ENCODE measurements at places on chromosomes 4 and X. TPM values are rescaled to one million over a fixed set of nuclear protein-coding genes. Genes with fewer than 3 reads are reported as not detected.

DNA sequence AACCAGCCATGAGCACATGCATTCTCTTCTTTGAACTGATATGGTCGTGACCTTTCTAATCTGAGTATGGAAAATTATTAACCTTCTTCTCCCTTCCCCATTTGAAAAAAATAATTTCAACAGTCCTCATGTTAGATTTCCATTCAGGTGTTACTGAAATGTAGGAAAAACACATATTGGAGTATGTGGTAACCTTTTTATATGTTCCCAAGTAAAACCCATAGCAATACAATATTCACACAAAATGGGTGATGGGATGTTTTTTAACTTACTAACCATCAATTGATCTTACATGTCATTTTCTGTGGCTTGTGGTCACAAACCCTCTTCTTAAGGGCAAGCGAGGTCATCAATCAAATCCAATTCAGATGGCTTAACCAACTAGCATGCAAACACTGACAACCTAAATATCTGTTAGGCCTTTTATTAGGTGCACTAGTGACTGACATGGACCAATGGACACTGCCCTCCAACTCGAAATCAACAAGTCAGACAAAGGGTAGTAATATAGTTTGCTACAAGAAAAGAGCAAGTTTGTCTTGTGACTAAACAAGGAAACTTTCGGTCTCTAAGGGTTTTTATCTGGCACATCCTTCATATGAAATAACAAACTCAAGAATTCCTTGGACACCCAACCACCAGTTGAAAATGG lies 74.3 kb downstream of the CAMK2D start:
- DNase-seq, result no peak

GRCh38 chr4:30720661-30721184 lies 554 bp downstream of the PCDH7 start:
- DNase-seq, result no peak

GRCh38 chr4:36872679-36873078 lies 371.9 kb upstream of the NWD2 start:
- no peak for DNase-seq

- no peak for DNase-seq
Observed at GRCh38 chr4:2276581-2277325, 14.8 kb upstream of the MXD4 start.

Gene CPLX1
- under 0.01 TPM for total RNA-seq

Gene JAKMIP1
- total RNA-seq, result not detected

Gene SLC9A7
- total RNA-seq, result 43.9 TPM

Gene NSG1
- 0.69 TPM for total RNA-seq

Gene CDX4
- not detected for total RNA-seq
